Substantia nigra (tissue), 51 donors: ENCODE measurements at places on chromosomes 5 and 9.

DNA sequence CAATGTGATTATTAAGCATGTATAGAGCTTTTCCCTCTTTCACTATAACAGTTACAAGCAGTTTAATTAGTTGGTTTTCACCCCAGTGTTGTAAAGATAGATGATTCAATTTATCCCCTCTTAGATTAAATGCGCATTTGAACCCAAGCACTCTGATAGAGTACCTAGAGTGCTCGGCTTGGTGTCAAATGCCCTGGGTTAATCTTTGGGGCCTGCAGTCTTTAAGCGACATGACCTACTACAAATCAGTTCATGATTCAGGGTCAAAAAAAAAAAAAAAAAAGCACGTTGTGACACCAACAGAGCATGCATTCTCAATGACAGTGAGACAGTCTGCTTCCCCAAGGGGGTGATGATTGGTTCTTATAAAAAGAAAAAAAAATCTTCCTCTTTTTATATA, 375.3 kb downstream of the BRINP1 start:
- DNase-seq: no peak

DNA sequence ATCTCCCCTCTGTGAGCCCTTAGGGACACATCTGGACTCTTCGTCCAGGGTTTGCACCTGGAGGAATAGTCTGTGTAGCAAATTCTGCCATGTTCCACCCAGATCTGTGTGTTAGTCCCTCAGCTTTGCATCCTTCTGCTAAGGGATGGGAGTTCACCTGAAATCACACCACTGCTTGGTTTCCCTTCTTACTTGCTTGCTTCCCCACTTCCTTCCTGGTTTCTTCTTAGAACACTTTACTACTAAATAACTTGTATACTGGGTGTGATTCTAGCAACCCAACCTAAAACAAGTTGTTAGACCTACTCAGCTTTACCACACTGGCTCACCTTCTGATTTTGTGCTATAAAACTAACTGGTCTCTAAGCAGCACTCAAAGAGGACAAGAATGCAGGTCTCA, 202.6 kb upstream of the MAP3K1 start:
- DNase-seq: no peak

DNA sequence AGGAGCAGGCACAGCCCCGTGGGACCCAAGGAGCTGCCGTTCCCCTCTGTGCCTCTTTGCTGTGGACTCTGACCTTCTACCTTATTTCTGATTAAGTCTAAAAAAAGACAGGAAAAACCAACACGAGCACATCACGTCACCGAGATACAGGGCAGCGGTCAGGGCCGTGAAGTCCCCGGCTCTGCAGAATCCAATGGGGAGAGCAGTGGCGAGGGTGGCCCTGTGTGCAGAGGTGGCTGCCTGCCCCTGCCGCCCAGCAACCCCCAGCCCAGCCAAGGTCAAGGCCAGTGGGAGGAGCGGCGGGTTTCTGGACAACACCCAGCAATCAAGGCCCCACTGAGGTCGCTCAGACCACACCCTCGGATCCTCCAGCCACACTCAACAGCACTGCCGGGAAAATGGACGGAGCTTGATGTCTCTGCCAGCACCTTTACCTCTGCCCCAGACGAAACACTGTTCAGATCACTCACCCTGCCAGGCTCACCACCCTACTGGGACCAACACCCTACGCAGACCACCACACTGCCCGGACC, 32.7 kb upstream of the SLC9A3 start:
- no peak for DNase-seq

- no peak for DNase-seq
Measured at GRCh38 chr5:74763504-74763903, 3.4 kb downstream of the GFM2 start.

GRCh38 chr5:175027390-175027789, 303.0 kb downstream of the MSX2 start:
- DNase-seq: no peak

DNA sequence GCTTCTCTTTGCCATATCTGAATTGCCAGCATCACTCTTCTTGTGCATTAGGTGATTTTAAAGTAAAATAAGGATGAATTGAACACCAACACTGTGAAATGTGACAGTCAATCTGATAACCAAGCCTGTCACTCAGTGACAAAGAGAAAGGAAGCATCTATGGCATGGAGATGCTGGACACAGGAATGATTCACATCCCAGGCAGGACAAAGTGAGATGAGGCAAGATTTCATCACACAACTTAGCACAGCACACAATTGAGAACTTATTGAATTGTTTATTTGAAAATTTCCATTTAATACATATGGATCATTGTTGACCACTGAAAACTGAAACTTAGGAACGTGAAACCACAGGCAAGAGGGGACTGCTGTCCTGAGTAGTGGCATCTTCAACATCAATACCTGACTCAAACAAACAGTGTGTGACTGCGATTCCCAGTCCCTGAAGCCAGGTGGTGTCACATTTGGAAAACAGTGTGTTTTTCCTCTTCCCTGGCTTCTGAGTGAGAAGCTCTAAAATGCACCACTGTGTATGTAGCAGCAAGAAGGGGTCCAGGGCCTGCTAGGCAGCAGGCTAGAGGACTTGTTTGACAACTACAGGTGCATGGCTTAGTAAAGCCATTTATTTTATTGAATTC, 10.7 kb downstream of the GAPT start:
- DNase-seq: no peak

GRCh38 chr5:56457887-56458812, 225.0 kb upstream of the ANKRD55 start:
- no peak for DNase-seq

- peak; percentile 57 for DNase-seq
Measured at GRCh38 chr5:98771382-98772109, 1.9 kb upstream of the RGMB start.

- no peak for DNase-seq
Measured at GRCh38 chr9:112861638-112862555, 28.8 kb downstream of the SLC46A2 start.

GRCh38 chr5:19795218-19795617, 192.8 kb downstream of the CDH18 start:
- no peak for DNase-seq

GRCh38 chr5:135211083-135211790, 177.2 kb upstream of the PITX1 start:
- DNase-seq: no peak

DNA sequence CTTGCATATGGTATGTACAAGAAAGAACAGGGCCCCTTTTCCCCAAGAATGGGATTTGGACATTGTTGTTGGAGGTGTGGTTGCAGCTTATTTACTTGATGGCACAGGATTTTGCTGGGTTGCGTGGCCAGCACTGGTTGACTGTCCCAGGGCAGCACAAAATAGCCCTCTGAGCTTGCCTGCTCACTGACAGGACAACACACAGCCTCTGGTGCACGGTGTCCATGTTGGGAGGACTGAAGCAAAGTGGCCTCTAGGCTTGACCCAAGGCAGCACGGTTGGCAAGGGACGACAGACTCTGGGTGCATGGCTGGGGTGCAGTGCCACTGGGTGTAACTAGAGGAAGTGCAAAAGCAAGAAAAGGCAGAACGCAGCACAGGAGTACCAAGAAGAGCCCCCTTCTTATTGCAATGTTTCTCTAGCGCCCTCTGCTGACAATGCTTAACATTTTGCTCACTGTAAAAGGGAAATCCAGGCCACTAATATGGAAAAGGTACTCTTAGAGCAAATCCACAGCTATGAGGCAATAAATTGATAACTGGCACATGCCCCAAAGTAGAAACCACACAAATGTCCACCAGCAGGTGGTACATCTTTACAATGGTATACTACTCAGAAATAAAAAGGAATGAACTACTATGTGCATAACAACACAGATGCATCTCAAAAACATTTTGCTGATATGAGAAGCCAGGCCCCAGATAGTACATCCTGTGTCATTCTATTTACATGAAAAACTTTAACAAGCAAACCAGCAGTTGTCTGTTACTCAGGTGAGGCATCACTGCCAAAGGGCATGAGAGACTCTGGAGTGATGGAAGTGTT, 47.4 kb upstream of the BARX1 start:
- DNase-seq: no peak

GRCh38 chr9:109475526-109475925, 22.6 kb downstream of the PTPN3 start:
- no peak for DNase-seq

- no peak for DNase-seq
Measured at GRCh38 chr9:78365748-78366697, 69.1 kb downstream of the PSAT1 start.

DNA sequence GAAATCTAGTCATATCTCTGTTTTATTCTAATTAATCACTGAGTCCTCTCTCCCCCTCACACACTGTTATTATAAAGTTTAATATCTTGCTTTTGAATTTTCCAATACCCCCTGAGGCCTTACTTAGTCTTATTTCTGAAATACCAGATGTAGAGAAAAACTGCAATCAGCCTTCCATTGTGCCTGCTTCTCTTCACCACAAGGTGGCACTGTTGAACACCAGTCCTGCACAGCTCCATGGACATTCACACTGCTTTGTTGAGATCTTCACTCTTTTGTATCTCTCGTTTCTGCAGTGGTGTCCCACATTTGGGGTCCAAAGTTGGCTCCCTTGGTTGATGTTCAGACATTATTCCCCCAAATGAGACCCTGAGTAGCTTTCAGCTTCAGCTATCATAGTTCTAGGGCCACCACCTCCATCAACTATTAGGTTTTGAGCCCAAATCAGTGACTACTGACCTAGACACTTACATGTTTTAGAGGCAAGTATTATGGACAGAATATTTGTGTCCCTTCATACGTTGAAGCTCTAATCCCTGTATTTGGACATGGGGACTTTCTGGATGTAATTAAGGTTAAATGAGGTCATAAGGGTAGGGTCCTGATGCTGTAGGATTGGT, 24.3 kb downstream of the BOD1 start:
- DNase-seq: no peak

DNA sequence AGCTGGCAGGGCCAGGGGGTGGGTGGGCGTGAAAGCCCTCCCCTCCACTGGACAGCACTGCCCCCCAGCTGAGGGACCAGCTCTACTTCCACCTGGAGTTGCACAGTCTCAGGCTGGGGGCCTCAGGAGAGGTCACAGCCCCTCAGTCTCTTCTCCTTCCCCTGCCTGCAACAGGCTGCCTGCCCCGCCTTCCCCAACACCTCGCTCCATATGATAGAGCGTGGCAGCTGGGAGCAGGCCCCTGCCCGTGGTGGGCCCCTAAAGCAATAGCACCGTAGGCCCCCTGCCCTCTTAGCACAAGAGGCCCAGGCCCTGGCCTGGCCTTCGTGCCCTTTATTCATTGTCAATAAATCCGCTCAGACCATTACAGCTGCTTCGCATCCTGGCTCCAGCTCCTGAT, 3.9 kb downstream of the RELL2 start:
- no peak for DNase-seq

GRCh38 chr5:141223112-141223783, at the start of gene PCDHB14:
Gene PCDHB14, plus strand, starts transcription at chr5:141223343. Its CDS starts 163 bp downstream, at chr5:141223506.
- no peak for DNase-seq

- no peak for DNase-seq
Measured at GRCh38 chr9:133456409-133456808, 3.4 kb upstream of the CACFD1 start.

DNA sequence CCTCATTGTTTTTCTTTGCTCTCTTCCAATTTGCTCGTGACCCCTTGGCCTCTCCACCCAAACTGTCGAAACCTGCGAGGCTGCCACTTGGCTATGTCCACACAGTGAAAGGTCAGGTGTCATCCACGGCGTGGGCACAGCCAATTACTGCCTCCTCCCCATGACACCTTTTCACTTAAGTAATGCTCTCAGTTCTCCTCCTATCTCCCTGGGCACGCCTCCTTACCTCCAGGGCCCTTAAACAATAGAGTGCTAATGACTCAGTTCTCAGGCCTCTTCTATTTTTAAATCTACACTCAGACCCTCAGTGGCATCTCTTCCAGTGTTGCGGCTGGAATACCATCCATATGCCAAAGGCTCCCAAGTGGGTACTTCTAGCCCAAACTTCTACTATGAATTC, 256.8 kb downstream of the ROR2 start:
- DNase-seq: no peak

DNA sequence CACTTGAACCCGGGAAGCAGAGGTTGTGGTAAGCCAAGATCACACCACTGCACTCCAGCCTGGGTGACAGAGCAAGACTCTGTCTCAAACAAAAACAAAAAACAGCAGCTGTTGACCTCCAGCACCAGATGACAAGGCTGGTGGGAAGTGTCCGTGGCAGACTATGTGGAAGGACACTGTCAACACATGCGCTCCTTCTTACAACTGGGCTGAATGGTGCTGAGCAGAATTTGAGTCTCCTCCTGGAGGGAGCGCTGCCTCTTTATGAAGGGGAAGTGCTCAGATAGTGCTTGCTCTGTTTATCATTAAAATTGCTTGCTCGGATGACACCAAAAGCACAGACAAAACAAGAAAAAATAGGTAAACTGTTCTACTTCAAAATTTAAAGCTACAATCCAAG, 9.2 kb upstream of the CFAP157 start:
- DNase-seq: no peak

GRCh38 chr9:136728548-136729123, 14.1 kb downstream of the LCN10 start:
- no peak for DNase-seq

DNA sequence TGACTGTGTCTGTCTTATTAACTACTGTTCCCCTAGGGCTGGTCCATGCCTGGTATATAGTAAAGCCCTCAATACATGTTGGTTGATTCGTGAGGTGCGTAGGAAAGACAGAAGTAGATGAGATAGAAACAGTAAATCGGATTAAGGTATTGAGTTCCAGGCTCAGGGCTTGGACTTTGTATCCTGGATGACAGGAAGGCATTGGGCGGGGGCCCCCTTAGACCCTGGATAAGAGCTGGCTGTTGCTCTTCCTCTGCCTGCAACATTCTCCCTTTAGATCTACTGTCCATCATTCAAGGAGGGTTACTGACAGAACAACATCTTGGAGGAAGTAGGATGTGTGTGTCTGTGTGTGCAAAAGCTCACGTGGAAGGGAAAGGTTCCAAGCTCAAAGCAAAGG, 31.2 kb upstream of the CTNNA1 start:
- no peak for DNase-seq

DNA sequence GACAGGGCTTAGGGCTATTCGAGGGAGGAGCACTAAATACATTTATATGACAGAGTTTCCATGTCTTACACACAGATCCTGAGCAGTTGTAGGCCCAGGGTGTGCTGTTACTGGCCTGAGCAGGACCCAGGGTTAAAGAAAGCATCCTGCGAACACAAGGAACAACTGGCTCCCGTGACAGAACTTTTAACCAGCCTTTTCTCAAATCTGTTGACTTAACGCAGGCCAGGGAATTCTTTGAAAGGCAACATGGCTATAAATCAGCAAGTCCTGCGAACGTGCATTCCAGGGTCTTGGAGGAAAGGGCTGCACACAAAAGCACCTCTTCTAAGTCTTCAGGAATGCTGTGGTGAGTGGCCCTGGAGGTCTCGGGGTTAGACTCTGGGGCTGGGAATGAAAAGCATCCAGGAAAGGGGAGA, 45.2 kb upstream of the ANKRD55 start:
- DNase-seq: no peak

- no peak for DNase-seq
Measured at GRCh38 chr9:3243683-3244082, 282.1 kb downstream of the RFX3 start.

GRCh38 chr9:93264338-93265125, 80.6 kb downstream of the WNK2 start:
- no peak for DNase-seq

GRCh38 chr9:128323212-128323730, 632 bp downstream of the COQ4 start:
- no peak for DNase-seq
